ENCODE measurements at places on chromosomes 3 and 15.

- no peak for DNase-seq
Observed at GRCh38 chr3:196985954-196986885, 17.6 kb upstream of the PIGZ start.

GRCh38 chr3:111605493-111605892, 10.3 kb upstream of the ZBED2 start:
- DNase-seq, result no peak

GRCh38 chr3:45509038-45509767, 85.3 kb upstream of the LIMD1 start:
- no peak for DNase-seq

- no peak for DNase-seq
Observed at GRCh38 chr3:45434996-45435395, 46.6 kb downstream of the LARS2 start.

GRCh38 chr3:42489116-42489936, 13.1 kb upstream of the VIPR1 start:
- DNase-seq, result no peak
